ENCODE measurements at places on chromosomes 4 and X. TPM values are rescaled to one million over a fixed set of nuclear protein-coding genes. Genes with fewer than 3 reads are reported as not detected.

DNA sequence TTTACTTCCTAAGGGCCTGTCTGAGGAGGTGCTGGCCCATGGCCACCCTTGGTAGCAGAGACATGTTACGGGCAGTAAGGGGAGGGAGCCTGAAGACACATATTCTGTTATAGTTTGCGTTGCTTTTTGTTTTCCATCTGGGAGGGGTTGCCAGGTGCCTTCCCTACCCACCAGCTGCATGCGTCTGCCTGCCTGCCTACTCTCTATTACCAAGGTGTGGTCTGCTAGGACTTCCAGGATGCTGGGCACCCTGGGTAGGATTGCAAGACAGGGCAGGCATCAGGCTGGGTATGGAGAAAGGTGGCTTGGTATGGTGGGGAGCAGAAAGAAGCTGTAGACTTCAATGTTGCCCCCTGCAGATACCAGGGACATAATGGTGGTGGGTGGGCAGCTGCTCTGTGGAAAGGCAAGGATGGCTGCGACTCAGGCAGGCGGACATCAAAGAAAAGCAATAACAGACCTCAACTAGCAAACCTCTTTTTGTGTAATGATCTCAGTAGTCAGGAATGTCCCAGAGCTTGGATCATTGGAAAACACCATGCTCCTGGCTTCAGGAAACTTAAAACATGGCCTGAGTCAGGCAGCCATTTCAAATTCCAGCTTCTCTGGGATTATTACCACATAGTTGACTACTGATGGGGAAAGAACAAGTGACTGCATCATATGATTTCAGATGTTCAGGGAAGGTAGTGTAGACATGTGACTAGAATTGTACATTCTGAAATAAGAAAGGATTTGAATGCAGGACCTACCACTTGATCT lies 67.8 kb downstream of the HOPX start:
- DNase-seq, result no peak

DNA sequence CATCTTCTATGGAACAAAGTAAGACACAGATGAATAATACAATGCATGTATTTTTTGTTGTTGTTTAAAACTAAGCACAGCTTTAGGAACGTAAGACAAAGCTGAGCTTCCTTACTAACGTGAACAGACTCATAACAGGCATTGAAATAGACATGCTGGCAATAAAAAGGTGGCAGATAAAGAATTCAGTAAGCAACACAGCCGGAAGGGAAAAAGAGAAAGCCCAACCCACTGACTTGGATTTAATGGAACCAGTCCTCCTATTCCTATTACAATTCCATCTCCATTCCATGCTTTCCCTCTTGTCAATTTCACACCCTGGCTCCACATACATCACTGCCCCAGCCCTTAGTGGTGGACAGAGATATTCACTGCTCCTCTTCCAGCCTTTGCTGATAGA lies 182.1 kb downstream of the NSUN7 start:
- DNase-seq, result no peak

Gene GAGE12F
- not detected for total RNA-seq

Gene HMX1
- total RNA-seq, result not detected

DNA sequence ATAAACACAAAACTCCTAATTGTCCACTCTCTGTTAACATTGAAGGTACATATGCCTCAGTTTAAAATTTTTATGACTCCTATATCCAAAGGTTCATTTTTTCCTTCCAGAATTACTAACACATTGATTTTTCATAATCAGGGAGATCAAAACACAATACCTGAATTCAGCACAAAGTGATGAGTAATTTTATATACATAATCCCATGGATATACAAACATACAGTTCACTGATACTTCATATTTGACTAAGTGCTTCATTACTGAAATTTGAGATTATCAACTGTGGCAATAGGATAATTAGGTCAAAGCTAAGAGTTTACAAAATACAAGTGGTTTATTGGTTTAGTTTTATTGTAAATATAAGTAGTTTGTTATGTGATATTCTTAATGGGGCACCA lies 176.2 kb upstream of the PRPS2 start:
- DNase-seq, result no peak
